ENCODE measurements at places on chromosomes 1 and 21. TPM values are rescaled to one million over a fixed set of nuclear protein-coding genes. Genes with fewer than 3 reads are reported as not detected.

FCRL2 gene
- not detected for total RNA-seq

SH2D1B gene
- total RNA-seq = not detected

TTF2 gene
- total RNA-seq = 3.7 TPM

CD53 gene
- total RNA-seq = 17.1 TPM

AMY1A gene
- total RNA-seq = not detected

VASH2 gene
- 17.8 TPM for total RNA-seq

C1orf56 gene
- total RNA-seq = 3.0 TPM

GBP4 gene
- total RNA-seq = 1.8 TPM

All from diencephalon (tissue), 1 donor.